ENCODE measurements at places on chromosomes 5 and 9.

- peak; percentile 32 for DNase-seq
These were observed 44.8 kb upstream of the ALDOB start for GRCh38 chr9:101480386-101480785.

DNA sequence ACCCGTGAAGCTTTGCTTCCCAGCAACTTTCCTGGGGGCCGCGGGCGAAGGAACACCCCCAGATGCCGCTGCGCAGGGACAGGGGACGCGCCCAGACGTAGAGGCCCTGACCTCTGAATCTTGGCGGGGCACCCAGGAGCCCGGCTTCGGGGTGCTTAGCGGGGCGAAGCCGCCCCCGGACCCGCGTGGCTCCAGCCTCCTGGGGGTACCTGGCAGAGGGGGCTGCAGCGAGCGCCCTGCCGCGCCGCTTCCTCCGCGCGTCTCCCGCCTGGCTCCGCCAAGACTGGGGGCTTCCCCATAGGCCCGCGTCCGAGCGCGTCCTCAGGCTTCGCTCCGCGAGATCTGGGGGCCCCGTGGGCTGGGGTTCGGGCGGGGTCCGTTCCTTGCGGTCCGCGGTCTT, 23.0 kb upstream of the ZNF782 start:
- no peak for DNase-seq

- no peak for DNase-seq
These were observed 63.1 kb upstream of the TTC23L start for GRCh38 chr5:34775886-34776285.

DNA sequence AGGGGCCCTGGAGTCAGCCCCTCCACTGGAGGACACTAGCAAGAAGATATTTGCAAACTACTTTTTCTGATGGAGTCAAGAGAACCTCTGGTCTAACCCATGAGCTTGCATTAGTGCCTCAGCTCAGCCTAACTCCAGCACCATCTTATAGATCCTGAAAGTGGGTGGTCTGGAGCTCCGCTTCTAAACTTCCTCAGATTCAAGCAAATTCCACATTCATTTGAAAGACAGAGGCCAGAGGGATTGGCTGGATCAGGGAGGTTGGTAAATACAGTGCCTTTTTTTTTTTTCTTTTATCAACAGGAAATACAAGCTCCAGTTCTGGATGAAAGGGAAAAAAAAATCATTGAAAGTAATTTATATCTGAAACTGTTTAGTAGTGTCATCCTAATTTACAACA, 99.9 kb downstream of the ENC1 start:
- no peak for DNase-seq

DNA sequence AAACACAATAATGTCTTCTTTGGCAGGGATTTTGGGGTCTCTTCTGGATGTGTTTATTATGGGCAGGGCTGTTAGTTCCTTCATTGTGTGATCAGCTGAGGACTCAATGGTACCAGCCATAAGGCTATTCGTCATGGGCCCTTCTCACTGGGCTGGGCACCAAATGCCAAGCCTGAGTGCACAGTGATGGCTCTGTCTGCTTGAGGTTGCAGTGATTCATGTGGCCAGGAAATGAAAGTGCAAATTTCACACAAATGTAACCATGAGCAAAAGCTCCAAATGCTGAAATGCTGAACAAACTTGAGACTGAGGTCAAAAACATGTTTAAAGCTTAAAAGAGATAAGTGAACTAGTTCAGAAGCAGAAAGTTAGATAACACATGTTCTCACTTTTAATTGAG, 191.0 kb downstream of the TARS1 start:
- DNase-seq = no peak

- no peak for DNase-seq
These were observed 49.3 kb upstream of the VCAN start for GRCh38 chr5:83422284-83422683.

- no peak for DNase-seq
These were observed 91.9 kb upstream of the C9orf72 start for GRCh38 chr9:27665136-27665535.

GRCh38 chr5:149679876-149680809, 50.0 kb upstream of the PPARGC1B start:
- DNase-seq = no peak

DNA sequence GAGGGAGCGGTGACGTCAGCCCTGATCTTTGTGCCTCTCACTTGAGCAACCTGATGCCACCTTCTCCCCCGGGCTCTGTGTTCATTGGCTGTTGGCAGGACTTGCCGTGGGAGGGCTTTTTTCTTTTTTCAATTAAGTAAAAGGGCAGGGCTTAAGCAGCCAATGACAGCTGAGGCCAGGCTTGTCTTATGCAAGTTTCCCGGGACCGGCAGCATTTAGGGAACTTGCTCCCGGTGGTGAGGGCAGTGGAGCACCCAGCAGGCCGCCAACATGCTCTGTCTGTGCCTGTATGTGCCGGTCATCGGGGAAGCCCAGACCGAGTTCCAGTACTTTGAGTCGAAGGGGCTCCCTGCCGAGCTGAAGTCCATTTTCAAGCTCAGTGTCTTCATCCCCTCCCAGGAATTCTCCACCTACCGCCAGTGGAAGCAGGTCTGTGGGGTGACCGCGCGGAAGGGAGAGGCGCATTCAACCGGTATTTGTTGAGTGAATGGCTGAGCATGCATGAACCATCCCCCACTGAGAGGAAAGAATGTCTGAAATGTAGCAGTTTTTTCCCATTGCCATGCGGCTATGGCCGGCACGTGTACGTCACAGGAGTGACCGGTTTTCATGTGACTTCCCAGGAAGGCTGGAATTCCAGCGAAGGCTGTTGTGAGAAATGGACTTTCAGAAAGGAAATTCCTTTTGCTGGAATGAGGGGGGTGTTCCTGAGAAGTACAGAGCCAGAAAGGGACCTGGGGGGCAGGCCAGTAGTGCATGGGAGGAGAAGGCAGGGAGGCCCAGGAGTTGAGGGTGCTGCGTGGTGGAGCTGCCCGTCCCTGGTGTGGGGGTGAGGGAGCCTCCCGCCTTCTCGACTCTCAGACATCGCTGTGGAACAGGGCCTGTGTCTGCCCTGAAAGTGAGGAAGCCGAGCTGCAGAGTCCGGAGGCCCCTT, 29.0 kb downstream of the PTGES2 start:
- peak; percentile 96 for DNase-seq

DNA sequence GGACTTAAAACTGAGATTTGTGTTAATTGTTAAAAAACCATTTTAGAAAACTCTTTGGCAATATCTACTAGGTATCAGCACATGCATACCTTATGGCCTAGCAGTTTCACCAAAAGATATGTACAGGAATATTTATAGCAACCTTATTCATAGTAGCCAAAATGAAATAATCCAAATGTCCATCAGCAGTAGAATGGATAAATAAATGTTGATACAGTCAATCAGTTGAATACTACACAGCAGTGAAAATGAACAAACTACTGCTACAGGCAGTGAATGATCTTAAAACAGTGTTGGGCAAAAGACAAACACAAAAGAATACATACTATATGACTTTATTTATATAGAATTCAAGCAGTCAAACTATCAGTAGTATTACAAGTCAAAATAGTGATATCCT, 16.4 kb downstream of the RFESD start:
- DNase-seq = no peak

GRCh38 chr5:74543162-74543995, 97.1 kb downstream of the ENC1 start:
- DNase-seq = peak; percentile 67

DNA sequence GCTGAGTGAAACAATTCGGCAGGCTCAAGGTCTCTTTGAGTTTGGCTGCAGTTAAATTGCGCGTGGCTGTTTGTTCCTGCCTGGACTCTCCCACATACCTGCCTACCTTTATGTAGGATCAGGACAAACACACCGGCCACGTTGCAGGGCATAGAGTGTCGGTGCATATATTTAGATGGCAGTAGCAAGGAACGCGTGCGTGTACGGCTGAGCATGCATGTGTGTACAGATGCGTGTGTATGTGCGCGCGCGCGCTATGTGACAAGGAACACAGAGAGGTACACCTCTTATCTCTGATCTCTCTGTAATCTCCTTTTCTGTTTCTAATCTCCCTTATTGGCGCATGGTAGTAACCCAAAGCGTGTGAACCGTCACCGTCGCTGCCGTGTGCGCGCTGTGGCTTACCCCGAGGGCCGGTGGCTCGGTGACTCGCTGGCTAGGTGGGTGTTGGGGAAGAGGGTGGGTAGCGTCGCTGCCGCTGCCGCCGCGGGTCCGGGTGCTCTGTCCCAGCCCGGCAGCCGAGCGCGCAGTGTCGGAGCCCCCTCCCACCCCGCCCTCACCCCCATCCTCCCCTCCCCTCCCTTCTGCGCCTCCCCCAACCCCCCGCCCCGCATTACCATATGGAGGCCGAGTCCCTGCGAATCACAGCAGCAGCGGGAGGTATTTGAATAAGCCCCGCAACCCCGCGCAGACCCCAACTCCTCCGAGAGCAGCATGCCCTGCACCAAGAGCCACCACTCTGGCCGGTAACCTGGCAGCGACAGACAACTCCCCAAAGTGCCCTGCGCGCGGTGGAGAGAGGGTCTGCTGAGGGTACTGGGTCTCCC, 204.8 kb downstream of the MEF2C start:
- peak; percentile 71 for DNase-seq

GRCh38 chr9:33161589-33162132, 5.5 kb downstream of the B4GALT1 start:
- DNase-seq = no peak

GRCh38 chr9:20486552-20486951, 135.7 kb downstream of the MLLT3 start:
- DNase-seq = no peak

- no peak for DNase-seq
These were observed 16.2 kb upstream of the ITGA1 start for GRCh38 chr5:52771343-52772039.

DNA sequence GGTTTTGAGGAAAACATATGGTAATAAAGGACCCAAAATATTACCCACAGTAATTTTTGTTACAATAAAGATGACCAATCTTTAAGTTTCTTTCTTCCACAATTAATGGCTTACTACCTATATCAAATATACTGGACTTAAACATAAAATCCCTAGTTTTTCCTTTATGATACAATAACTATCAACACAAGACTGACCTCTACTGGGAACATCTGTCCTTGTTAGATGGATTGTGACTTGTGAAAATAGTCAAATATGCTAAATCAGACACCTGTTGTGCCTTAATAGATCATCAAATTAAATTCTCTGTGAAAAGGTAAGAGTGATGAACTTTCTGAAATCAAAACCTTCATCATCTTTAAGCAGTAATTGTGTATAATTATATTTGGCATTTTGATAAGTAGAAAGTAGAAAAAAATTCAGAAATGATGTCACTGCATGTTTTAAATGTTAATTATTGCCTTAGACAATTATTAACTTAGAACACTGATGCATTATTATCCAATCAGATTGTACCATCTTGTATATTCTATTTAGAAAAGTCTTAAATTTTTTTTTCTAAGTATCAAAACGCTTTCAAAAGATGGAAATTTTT, 113.6 kb downstream of the DEPDC1B start:
- peak; percentile 43 for DNase-seq

DNA sequence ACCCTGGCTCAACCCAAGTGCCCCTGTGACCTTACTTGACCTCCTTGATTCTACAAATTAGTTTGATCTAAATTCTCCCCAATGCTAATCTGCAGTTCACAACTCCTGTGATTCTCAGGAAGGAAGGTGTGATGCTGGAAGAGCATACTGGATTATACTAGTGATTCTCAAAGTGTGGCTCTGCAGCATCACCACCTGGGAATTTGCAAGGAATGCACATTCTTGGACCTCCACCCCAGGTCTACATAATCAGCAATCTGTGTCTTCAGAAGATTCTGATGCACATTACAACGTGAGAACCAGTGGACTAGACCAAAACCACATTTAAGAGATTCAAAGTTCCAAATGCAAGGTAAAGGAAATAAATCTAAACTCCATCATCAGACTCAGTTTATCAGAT, 198.6 kb downstream of the AGTPBP1 start:
- DNase-seq = no peak

GRCh38 chr5:173884402-173885053, 3.6 kb upstream of the CPEB4 start:
- DNase-seq = no peak

- DNase-seq = peak; percentile 69
These were observed 103.0 kb upstream of the CTSL start for GRCh38 chr9:87622923-87623322.

DNA sequence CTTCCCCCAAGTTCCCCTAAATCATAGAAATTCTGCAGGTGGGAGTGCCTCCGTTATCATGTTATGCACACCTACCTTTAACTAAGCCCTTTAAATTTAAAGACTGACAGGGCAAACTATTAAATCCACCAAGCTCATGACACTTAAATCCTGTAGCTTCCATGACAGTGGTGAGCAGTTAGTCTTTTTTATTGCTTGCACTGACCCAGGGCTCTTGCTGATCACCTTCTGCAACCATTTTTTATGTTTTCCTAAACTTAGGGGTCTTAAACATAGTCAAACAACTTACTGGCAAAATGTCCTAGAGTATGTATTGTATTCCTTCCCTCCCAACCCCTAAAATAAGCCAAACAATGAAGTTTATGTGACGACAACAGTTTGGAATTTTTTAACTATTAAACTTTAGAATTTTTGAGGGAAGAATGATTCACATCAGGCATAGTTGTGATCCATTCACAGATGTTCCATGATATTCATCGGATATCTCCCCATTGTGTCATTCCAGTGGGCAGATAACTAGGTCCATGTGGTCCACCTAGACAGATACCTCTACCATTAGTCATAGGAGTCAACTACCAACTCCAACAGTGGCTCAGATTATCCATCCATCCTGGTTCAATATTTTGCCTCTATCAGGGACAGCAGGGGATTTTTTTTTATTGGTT, 283.1 kb downstream of the ADAMTS6 start:
- peak; percentile 32 for DNase-seq

DNA sequence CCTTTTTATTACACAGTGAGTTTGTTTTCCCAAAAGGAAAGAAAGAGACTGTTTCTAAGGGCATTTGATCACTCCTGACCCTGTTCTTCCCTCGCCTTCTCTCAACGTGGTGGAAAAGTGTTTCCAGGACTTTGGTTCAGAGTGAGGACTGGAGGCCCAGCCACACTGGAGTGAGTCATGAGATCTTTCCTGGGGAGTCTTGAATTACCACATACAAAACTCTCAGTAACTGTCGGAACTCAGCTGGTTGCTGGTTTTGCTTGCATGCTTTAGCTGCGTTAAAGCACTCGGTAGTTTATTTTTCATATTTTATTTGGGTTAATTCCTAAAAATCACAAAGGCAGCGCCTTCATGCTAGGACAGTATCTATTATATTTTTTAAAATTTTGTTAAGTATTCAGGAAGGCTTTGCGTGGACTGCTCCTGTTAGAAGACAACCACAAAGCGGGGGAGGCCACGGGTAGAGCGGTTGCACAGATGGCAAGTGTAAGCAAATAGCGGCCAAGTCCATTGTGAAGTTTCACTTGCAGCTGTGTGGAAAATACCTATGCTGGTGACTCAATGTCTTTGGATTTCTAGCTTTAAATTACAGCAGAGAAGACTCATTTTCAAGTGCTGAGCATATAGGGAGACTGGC, 77.7 kb downstream of the ARSB start:
- peak; percentile 74 for DNase-seq
